ENCODE measurements at places on chromosomes 6 and 20. TPM values are rescaled to one million over a fixed set of nuclear protein-coding genes. Genes with fewer than 3 reads are reported as not detected.

The HTR1E gene
- not detected for total RNA-seq

The GMPR gene
- total RNA-seq: 4.1 TPM

The CTCFL gene
- 0.05 TPM for total RNA-seq

DNA sequence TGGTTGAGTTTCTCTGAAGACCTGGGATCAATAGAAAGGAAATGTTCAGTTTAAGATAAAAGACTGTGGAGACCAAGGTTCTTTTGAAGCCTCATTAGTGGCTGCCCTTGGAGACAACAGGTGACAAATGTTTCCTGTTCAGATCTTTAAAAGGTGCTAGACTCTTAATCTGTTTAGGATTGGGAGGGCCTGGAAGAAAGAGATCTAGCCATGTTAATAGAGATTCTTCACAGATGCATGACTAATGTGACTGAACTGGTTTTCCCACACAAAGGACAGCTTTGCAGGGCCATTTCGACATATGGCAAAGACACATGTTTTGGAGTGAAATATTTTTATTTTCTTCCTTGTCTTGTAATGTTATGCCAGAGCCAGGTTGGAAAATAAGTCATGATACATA is 82.2 kb downstream of the WDR27 start:
- DNase-seq: no peak
- no peaks in the 10 kb centered on the region for H3K27me3 ChIP-seq
- no peak overlapping the region for H3K27ac ChIP-seq
- H3K4me1 ChIP-seq: peaks cover 7% of the 10 kb centered on the region
- H3K36me3 ChIP-seq: peaks cover 14% of the 10 kb centered on the region

DNA sequence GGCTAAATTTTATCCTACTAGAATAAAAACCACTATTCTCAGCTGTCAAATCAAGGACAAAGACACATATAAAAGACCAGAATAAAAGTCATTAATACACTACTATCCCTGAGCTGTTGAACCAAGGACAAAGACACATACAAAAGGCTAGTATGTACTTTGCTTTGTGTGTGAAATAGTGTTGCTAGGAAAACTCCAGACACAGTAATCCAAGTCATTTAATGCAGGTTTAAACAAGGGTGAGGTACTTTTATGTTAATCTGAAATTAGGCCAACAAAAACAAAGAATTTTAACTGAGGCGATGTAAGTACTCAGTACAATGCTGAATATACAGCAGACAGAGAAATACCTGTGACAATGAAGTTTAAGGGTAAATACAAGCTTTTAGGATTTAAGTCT is 18.9 kb downstream of the GCLC start:
- no peak for DNase-seq
- H3K4me1 ChIP-seq: no peaks in the 10 kb centered on the region
- no peak overlapping the region for H3K27ac ChIP-seq
- H3K27me3 ChIP-seq: no peaks in the 10 kb centered on the region
- no peaks in the 10 kb centered on the region for H3K36me3 ChIP-seq
- H3K4me3 ChIP-seq: no peak overlapping the region
